Muscle of leg (tissue), 16 donors: ENCODE measurements at places on chromosomes 5 and 9. TPM values are rescaled to one million over a fixed set of nuclear protein-coding genes. Genes with fewer than 3 reads are reported as not detected.

The PCDHGA1 gene
- polyA plus RNA-seq = 0.59 TPM

The IFNA21 gene
- not detected for polyA plus RNA-seq

The S1PR3 gene
- 28.0 TPM for polyA plus RNA-seq

The FBP2 gene
- polyA plus RNA-seq = 47.1 TPM

The ANKRD55 gene
- polyA plus RNA-seq = 0.33 TPM

The GPRIN1 gene
- polyA plus RNA-seq = 0.60 TPM

The GNA14 gene
- polyA plus RNA-seq = 3.3 TPM

The CATSPER3 gene
- 0.55 TPM for polyA plus RNA-seq
